ENCODE measurements at places on chromosomes 2 and 18. TPM values are rescaled to one million over a fixed set of nuclear protein-coding genes. Genes with fewer than 3 reads are reported as not detected.

Gene FAM124B
- not detected for polyA plus RNA-seq

Gene TCF7L1
- polyA plus RNA-seq, result 4.6 TPM

Gene CAB39
- polyA plus RNA-seq, result 38.2 TPM

Gene TUBA3D
- polyA plus RNA-seq, result 0.04 TPM

Gene PLEKHH2
- 1.6 TPM for polyA plus RNA-seq

Gene IKZF2
- polyA plus RNA-seq, result under 0.01 TPM

Gene PLGLB2
- 4.0 TPM for polyA plus RNA-seq

Gene HJURP
- polyA plus RNA-seq, result 0.81 TPM

Gene GPR75
- polyA plus RNA-seq, result not detected

Gene PCARE
- not detected for polyA plus RNA-seq

Gene CYP27A1
- polyA plus RNA-seq, result 83.0 TPM

Gene PSMA8
- polyA plus RNA-seq, result not detected

Gene DNAJC5G
- not detected for polyA plus RNA-seq

Gene IGFBP5
- polyA plus RNA-seq, result 107 TPM

Gene CPLX4
- not detected for polyA plus RNA-seq

Gene FEV
- polyA plus RNA-seq, result 19.5 TPM

Gene ALPP
- not detected for polyA plus RNA-seq

Gene SNED1
- polyA plus RNA-seq, result 6.0 TPM

Gene TYMS
- polyA plus RNA-seq, result 56.6 TPM

Gene AOX1
- 0.45 TPM for polyA plus RNA-seq

Gene HSBP1L1
- 11.9 TPM for polyA plus RNA-seq

Gene VIL1
- polyA plus RNA-seq, result 345 TPM

Gene DSG4
- 0.07 TPM for polyA plus RNA-seq

Gene LGALSL
- 24.8 TPM for polyA plus RNA-seq

Gene IL36G
- polyA plus RNA-seq, result not detected

Gene RNF125
- polyA plus RNA-seq, result 11.6 TPM

Gene GRHL1
- polyA plus RNA-seq, result 0.54 TPM

Gene SLC4A5
- 2.0 TPM for polyA plus RNA-seq

Gene UBXN4
- 55.0 TPM for polyA plus RNA-seq

Gene UGT1A10
- 30.0 TPM for polyA plus RNA-seq

Gene PDE6D
- polyA plus RNA-seq, result 13.2 TPM

Gene ITM2C
- polyA plus RNA-seq, result 38.9 TPM

Gene C2orf92
- 1.4 TPM for polyA plus RNA-seq

Gene SMC6
- 9.5 TPM for polyA plus RNA-seq

Gene ZBTB7C
- polyA plus RNA-seq, result 4.1 TPM

Gene AQP4
- 0.38 TPM for polyA plus RNA-seq

Gene NT5C1B
- polyA plus RNA-seq, result not detected

Gene NCKAP5
- 7.0 TPM for polyA plus RNA-seq

Gene L3MBTL4
- 6.5 TPM for polyA plus RNA-seq

Gene DHRS9
- 0.76 TPM for polyA plus RNA-seq

Gene CCBE1
- not detected for polyA plus RNA-seq

Gene LYPD6
- 4.6 TPM for polyA plus RNA-seq

Gene ERBB4
- polyA plus RNA-seq, result 0.04 TPM

Gene PRKAG3
- polyA plus RNA-seq, result not detected

Gene ANO7
- 7.2 TPM for polyA plus RNA-seq
